ENCODE measurements at places on chromosomes 7 and 10.

GRCh38 chr10:102773320-102773719 is 29.6 kb downstream of the WBP1L start:
- no peak for DNase-seq

DNA sequence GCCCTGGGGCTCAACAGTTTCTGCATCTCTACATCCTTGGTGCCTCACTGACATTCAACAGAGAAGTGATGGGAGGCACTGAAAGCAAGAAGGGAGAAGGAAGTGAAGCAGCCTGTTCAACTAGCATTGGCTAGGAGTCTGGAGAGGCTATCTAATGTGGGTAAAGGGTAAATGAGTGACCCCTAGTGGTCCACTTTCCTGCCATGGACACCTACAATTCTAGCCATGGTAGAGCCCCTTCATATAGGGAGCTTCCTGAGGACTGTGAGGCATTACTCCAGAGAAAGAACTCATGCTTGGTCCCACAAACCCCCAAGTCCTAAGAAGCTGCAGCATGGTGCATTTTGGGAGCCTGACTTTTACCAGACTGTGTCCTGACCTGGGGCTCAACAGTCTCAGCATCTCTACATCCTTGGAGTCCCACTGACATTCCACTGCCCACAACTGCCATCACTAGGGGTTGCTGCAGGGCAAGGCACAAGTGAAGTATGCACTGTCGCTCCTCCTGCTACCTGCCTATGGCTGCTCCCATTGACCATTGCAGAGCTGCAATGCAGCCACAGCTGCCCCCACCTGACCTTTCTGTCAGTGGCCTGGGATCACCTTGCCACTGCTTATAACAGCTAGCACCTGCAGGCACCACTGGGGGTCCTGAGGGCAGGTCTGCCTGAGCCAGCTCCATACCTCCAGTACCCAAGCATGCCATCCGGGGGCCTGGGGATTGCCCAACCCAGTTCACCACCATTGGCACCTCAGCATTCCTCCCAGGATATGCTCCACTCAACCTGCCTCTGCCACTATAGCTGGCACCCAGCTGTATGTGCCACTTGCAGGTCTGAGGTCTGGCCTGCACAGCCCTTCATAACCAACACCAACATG is 44.1 kb upstream of the CDK6 start:
- peak; percentile 23 for DNase-seq

DNA sequence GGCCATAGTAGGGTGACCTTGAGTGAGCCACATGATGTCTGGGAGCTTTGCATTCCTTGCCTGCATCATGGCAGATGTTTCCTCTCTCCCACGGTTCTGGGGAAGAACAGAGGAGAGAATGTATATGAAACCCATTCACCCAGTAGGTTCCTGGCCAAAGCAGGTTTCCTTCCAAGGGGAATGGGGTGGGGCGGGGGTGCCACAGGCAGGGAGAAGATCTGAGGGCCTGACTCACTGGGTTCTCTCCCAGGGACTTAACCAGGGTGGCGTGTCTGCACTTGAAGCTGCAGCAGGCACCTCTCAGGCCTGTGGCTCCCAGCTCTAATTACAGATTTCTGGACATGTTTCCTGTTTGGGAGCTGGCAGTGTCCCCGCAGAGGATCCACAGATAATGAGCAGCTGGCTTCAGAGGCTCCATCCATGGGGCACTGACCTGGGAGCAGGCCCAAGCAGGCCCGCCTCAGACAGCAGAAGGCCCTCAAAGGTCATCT is 50.2 kb upstream of the ZMIZ1 start:
- peak; percentile 31 for DNase-seq

DNA sequence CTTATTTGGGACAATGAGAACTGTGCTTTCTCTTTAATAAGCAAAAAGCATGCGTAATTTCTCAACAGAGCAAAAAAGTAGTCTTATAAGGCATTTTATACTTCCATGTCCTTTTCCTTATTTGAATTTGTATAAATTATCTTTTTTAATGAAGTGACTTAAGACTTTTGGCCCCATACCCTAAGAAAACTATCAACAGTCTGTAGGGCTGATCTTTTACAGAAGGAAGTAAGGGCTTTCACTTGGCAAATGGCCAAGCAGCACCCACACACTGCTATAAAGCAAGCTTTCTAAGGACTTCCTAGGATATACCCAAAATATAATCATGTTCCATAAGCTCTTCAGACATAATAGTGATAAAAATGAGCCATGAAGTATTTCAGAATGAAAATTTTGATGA is 3.4 kb downstream of the CRPPA start:
- DNase-seq = no peak

GRCh38 chr7:109930049-109930448 is 1160.9 kb upstream of the LRRN3 start:
- DNase-seq = no peak

All from HTR-8/SVneo (cell line).